Fibroblast of skin of left quadriceps (primary cell): ENCODE measurements at places on chromosomes 12 and 14.

GRCh38 chr12:51683763-51684357 lies 92.8 kb downstream of the SCN8A start:
- DNase-seq = peak; percentile 50

DNA sequence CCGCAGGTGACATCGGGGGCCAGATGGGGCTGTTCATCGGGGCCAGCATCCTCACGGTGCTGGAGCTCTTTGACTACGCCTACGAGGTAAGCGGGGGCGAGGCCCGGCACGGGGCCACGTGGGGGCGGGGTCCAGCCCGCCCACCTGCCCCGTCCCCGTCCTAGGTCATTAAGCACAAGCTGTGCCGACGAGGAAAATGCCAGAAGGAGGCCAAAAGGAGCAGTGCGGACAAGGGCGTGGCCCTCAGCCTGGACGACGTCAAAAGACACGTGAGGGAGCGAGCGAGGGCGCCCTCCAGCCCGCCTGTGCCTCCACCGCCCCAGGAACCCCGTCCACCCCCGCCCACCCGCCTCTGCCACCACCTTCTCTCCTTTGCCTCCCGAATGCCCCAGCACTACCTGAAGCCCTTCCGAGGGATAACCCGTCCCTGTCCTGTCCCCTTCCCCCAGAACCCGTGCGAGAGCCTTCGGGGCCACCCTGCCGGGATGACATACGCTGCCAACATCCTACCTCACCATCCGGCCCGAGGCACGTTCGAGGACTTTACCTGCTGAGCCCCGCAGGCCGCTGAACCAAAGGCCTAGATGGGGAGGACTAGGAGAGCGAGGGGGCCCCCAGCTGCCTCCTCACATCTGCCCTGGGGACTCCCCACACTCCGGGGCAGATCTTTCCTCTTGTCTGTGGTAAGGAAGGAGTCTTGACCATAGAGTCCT lies 3.9 kb upstream of the SMARCD1 start:
- no peak for DNase-seq

DNA sequence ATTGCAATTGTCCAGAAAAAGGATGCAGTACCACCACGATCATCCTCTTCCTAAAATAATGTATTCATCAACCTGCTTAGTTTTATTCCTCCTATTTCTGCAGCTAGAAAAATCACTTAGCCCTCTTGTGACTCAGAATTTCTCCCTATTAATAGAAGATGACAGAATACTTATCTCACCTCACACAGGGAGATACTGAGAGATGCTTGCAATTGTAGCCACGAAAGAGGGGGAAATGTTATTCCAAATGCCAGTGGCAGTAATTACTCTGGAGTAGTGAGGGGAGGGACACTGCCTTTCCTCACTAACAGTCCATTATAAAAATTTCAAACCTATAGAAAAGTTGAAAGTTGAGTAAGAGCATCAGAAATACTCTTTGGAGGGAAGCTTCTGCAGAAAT lies 11.8 kb upstream of the DUSP6 start:
- no peak for DNase-seq

DNA sequence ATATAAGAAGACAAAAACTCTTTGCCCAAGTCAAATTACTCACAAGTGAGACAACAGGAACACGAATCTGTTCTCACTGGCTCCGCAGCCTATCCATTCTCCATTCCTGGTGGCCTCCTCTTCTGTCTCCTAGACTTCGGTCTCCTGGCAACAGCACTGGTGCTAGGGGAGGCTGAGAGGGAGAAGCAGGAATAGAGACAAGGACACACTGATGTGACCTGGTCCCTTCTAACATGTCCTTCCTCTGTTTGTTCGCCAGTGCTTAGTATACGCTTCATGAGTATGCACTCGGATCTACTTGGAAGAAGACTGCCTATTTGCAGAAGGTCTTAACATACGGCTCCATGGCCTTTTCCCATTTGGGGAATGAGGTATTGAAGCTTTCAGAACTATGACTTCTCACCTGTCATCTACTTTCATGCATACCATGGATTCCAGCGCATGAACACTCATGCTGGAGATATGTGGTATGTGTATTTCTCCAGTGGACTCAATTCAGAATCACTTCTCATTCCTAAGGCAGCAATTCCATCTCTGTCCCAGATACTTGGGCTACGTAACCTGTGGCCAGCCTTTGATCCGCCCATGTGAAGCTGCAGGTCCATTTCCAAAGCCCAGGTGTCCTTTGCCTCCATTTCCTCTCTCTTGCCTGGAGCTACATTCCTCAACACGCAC lies 33.9 kb downstream of the BHLHE41 start:
- DNase-seq = no peak

GRCh38 chr14:84969501-84969900 lies 560.4 kb upstream of the FLRT2 start:
- DNase-seq = no peak
